ENCODE measurements at places on chromosomes 7 and 10. TPM values are rescaled to one million over a fixed set of nuclear protein-coding genes. Genes with fewer than 3 reads are reported as not detected.
A peak's percentile ranks its signal among the peaks of the same experiment; 100 is the strongest.

YWHAG gene
- 241 TPM for total RNA-seq

FANK1 gene
- not detected for total RNA-seq

GALNT17 gene
- 47.0 TPM for total RNA-seq

GRID2IP gene
- total RNA-seq, result 1.0 TPM

C7orf33 gene
- total RNA-seq, result not detected

GPR85 gene
- 0.54 TPM for total RNA-seq

WAPL gene
- 49.2 TPM for total RNA-seq

TCTN3 gene
- 34.7 TPM for total RNA-seq

SLC26A5 gene
- 0.40 TPM for total RNA-seq

ITPRID1 gene
- 0.13 TPM for total RNA-seq

DNA sequence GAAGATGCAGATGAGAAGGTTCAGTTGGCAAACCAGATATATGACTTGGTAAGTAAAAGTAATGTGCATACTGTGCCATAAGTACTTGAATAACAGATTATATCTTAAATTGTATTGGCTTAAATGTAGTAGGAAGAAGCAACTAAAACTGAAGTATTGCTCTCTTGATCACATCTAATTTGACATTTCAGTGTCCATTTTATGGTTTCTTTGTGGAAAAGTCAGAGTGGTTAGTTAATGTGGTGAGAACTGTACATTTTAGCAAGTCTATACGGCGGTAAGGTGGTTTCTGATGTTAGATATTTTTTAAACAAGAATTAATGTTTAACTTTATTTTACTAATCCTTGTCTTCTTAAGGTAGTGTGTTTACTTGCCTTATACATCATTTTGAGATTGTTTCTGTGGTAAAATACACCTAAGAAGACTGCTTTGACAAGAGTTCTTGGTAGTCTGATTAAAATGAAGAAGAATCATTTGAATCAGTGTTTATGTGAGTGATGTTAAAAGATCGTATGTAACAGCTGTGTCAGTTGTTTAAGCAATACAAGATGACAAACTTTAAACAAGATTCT is 5.1 kb downstream of the ING3 start:
- H3K36me3 ChIP-seq, result peaks cover 2% of the 10 kb centered on the region
- H3K27me3 ChIP-seq, result no peaks in the 10 kb centered on the region
- DNase-seq, result no peak
- H3K4me3 ChIP-seq, result no peak overlapping the region

DNA sequence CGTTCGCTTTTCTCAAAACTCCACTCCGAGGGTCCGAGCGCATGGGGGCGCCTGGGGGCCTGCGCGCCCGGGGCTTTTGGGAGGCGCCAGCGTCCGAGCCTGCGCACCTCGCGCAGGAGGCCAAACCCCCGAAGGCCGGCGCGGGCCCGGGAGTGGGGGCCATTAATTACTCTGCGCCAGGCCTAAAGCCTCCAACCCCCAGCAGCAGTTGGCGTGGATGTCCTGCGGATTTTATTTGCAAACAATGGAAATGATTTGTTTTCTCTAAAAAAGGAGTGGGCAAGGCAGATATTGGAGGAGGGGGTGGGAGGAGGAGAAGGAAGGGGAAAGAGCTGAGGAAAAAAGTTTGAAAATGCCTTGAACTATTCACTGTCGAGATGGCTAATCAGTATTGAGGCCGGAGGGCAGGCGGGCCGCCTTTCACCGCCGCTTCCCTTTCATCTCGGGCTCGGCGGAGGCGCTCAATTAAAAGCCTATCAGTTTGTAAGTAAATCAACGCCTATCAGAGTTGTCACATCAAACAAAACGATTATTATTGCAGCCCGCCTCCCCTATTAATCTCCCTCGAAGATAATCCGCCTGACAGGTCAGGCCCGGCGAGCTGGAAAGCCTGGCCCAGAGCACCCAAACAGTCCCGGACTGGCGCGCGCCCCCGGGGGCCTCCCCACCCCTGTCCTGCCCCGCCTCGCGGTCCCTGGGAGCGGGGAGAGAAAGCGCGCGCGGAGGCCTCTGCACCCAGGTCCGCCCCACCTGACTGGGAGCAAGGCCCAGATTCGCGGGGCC is 3.4 kb upstream of the ZNF503 start:
- no peak for DNase-seq
- peaks cover 8% of the 10 kb centered on the region for H3K4me1 ChIP-seq
- H3K36me3 ChIP-seq, result no peaks in the 10 kb centered on the region
- peaks cover 94% of the 10 kb centered on the region for H3K27me3 ChIP-seq

DNA sequence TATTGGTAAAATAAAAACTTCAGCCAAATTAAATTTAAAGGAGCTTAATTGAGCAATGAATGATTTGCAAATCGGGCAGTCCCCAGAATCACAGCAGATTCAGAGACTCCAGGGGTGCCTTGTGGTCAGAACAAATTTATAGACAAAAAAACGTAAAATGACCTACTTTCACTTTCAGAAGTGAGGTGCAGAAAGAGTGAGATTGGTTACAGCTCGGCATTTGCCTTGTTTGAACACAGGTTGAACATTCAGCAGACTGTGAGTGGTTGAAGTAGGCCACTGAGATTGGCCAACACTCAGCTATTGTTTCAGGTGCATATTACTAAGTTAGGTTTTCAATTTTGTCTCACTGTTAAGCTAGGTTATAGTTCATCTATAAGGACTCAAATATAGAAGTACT is 153.4 kb downstream of the BICC1 start:
- no peak overlapping the region for H3K27ac ChIP-seq
- no peak overlapping the region for H3K4me3 ChIP-seq
- no peaks in the 10 kb centered on the region for H3K4me1 ChIP-seq
- no peak for DNase-seq

- H3K4me1 ChIP-seq, result peaks cover 2% of the 10 kb centered on the region
- no peaks in the 10 kb centered on the region for H3K36me3 ChIP-seq
- DNase-seq, result no peak
- H3K27me3 ChIP-seq, result no peaks in the 10 kb centered on the region
- no peak overlapping the region for H3K4me3 ChIP-seq
- H3K27ac ChIP-seq, result no peak overlapping the region
These were observed 399.8 kb upstream of the NFE2L3 start for GRCh38 chr7:25752154-25752553.

GRCh38 chr7:15015545-15016314 is 113.2 kb upstream of the DGKB start:
- H3K4me1 ChIP-seq, result peaks cover 2% of the 10 kb centered on the region
- no peaks in the 10 kb centered on the region for H3K36me3 ChIP-seq
- H3K4me3 ChIP-seq, result peak overlapping the region; percentile 34
- H3K27ac ChIP-seq, result peak overlapping the region; percentile 41

DNA sequence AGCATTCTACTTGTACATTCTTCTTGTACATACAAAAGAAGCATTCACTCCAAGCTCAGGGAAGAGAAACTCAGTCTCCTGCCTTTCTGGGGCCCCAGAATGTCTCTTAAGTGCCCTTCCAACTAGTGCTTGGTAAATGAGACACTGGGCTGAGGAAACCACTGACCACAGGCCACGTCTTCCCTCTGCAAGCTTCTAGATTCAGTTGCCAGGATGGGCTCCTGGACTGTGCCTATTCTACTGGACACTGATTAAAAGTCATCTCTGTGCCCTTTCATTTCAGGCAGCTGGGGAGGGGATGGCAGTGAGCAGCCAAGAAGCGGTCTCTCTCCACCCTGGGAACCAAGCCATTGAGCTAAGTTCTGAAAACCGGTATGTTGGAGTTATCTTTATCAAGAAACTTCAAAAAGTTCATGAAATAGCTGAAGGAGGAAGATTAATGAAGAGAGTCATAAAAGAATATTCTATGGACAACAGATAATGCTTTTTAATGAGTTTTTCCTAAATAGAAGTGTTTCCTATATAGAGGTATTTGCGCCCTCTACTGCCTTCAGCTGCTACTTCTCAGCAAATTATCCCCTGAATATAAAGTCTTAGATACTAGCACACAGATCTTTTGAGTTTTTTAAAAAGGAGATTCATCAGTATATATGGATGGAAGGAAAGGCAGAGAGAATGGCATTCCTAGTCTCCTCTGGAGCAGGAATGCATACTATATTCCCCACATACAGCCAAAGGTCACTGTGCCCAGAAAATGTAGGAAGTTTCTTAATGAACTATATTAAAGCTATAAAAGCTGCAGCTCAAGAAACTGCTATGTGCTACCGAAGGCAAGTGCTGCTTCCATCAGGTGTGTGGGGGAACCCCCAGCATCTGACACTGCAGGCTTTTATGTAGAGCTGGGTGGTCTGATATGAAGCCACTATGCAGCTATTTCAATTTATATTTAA is 8.4 kb upstream of the IFIT1B start:
- no peaks in the 10 kb centered on the region for H3K36me3 ChIP-seq
- H3K27me3 ChIP-seq, result no peaks in the 10 kb centered on the region
- peaks cover 6% of the 10 kb centered on the region for H3K4me1 ChIP-seq
- no peak for DNase-seq
- no peak overlapping the region for H3K4me3 ChIP-seq

DNA sequence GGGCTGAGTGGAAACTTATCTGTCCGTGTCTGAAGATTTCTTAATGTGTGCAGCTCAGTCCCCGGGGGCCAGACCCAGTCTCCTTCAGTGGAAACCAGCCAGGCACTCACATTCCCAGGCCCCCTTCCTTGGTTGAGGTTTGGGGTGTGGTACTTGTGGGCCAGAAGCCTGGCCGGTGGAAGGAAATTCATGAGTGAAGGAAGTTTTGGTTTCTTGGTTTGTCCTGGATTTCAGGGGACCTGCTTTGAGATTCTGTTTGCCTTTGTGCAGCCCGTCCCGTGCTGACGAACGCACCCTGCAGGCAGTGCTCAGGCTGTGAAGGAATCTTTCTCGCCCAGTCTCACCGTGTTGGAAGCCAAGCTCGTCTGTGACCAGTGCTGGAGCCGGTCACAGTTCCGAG is 2.9 kb downstream of the INPP5A start:
- no peak for DNase-seq
- H3K4me3 ChIP-seq, result no peak overlapping the region

GRCh38 chr7:75905785-75906604 is 9.0 kb upstream of the POR start:
- no peak overlapping the region for H3K4me3 ChIP-seq
- no peaks in the 10 kb centered on the region for H3K27me3 ChIP-seq
- DNase-seq, result peak; percentile 67
- H3K4me1 ChIP-seq, result peaks cover 6% of the 10 kb centered on the region
- H3K27ac ChIP-seq, result peak overlapping the region; percentile 48
- no peaks in the 10 kb centered on the region for H3K36me3 ChIP-seq

- no peak overlapping the region for H3K4me3 ChIP-seq
- no peak overlapping the region for H3K27ac ChIP-seq
- no peaks in the 10 kb centered on the region for H3K36me3 ChIP-seq
- DNase-seq, result no peak
- H3K27me3 ChIP-seq, result no peaks in the 10 kb centered on the region
These were observed 21.4 kb downstream of the STAMBPL1 start for GRCh38 chr10:88901206-88901983.

DNA sequence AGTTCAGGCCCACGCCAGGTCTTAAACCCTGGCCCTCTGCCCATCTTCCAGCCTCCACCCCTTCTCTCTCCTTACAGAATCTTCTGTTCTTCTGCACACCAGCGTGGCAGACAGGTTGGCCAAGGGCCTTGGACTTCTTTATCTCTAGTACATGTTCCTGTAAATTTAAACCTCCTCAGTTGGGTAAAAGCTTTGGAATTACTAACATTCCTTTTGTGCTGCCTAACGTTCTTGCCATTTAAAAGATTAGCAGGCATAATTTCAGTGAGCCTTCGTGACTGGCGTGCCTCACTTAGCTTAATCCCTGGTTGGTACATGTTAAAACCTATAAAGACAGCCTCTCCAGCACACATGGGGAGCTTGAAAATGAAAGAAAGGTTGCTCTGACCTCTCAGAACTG is 192.2 kb downstream of the CUX1 start:
- no peak overlapping the region for H3K4me3 ChIP-seq
- no peaks in the 10 kb centered on the region for H3K4me1 ChIP-seq
- H3K27me3 ChIP-seq, result no peaks in the 10 kb centered on the region
- H3K36me3 ChIP-seq, result no peaks in the 10 kb centered on the region
- DNase-seq, result no peak
- H3K27ac ChIP-seq, result no peak overlapping the region

- no peak overlapping the region for H3K4me3 ChIP-seq
- H3K4me1 ChIP-seq, result no peaks in the 10 kb centered on the region
- H3K36me3 ChIP-seq, result no peaks in the 10 kb centered on the region
- no peaks in the 10 kb centered on the region for H3K27me3 ChIP-seq
- no peak for DNase-seq
These were observed 17.7 kb downstream of the ZNF277 start for GRCh38 chr7:112224186-112224585.

GRCh38 chr10:71408436-71409225 is 11.9 kb downstream of the CDH23 start:
- no peaks in the 10 kb centered on the region for H3K36me3 ChIP-seq
- DNase-seq, result no peak
- H3K4me1 ChIP-seq, result peaks cover 3% of the 10 kb centered on the region
- H3K4me3 ChIP-seq, result no peak overlapping the region
- H3K27ac ChIP-seq, result no peak overlapping the region

DNA sequence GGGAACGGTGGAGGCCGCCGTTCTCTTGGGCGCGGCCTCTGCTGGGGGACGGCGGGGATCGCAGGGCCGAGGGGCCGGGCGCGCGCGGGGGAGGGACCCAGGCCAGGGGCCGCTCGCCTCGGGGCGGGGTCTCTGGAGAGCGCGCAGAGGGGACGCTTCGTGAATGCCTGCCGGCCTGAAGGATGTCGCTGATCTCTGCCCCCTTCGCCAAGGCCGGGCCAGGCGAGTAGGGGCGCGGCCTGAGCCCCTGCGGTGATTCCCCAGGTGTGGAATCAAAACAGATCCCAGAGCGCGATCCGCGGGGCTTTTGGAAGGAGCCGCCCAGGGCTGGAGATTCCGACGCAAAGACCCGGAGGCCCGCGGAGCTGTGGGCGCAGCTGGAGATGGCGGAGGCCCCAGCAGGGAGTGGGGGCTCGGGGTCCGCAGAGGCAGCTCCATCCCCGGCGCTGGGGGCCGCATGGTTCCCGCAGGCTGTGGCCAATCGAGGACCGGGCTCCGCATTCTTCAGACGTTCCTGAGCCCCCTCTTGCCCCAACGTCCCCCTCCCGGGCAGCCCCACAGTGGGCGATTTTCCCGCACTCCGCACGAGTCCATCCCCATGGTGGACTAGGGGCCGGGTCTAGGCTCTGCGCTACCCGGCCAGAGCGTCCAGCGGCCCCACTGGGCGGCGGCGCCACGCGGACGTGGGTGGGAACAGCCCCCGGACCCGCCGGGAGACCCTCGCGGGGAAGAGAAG is 166.0 kb downstream of the ACTR3B start:
- H3K4me3 ChIP-seq, result peak overlapping the region; percentile 79
- DNase-seq, result peak; percentile 58
- H3K27me3 ChIP-seq, result no peaks in the 10 kb centered on the region

- H3K4me1 ChIP-seq, result no peaks in the 10 kb centered on the region
- no peak overlapping the region for H3K27ac ChIP-seq
- DNase-seq, result no peak
- no peak overlapping the region for H3K4me3 ChIP-seq
These were observed 367.9 kb downstream of the TFEC start for GRCh38 chr7:115662676-115663075.

DNA sequence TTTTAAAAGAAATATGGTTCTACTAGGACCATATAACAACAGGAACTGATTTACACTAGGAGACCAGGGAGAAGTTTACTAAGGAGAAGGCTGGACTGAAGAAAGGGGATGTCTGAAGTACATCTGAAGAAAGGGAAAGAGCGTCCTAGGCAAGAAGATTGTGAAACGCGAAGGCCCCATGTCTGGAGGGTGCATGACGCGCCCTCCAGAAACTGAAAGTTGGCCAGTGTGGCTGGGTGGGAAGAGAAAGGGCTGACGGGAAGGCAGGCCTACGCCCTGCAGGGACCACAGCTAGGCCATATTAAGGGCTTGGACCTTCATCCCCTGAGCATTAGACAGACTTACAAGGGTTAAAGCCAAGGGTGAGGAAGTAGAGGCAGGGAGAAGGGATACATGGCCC is 158.0 kb downstream of the TRIL start:
- no peak for DNase-seq
- H3K4me3 ChIP-seq, result no peak overlapping the region
- H3K4me1 ChIP-seq, result no peaks in the 10 kb centered on the region

Measured in H1 (cell line).